ENCODE measurements at places on chromosomes 13 and 19.

GRCh38 chr13:102394158-102395053 is 7.4 kb downstream of the FGF14 start:
- DNase-seq, result peak; percentile 59

GRCh38 chr19:53664760-53665159 is 33.0 kb downstream of the DPRX start:
- no peak for DNase-seq

GRCh38 chr13:98515818-98516465 is 61.0 kb downstream of the STK24 start:
- no peak for DNase-seq

DNA sequence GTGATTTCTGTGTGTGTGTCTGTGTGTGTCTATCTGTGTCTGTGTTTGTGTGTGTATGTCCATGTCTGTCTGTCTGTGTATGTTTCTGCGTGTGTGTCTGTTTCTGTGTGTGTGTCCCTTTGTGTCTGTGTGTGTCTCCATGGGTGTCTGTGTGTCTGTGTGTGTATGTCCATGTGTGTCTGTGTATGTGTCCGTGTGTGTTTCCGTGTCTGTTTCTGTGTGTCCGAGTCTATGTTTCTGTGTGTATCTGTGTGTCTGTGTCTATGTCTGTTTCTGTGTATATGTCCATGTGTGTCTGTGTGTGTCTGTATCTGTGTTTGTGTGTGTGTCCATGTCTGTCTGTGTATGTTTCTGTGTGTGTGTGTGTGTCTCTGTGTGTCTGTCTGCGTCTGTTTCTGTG is 276.3 kb upstream of the SOX1 start:
- no peak for DNase-seq

DNA sequence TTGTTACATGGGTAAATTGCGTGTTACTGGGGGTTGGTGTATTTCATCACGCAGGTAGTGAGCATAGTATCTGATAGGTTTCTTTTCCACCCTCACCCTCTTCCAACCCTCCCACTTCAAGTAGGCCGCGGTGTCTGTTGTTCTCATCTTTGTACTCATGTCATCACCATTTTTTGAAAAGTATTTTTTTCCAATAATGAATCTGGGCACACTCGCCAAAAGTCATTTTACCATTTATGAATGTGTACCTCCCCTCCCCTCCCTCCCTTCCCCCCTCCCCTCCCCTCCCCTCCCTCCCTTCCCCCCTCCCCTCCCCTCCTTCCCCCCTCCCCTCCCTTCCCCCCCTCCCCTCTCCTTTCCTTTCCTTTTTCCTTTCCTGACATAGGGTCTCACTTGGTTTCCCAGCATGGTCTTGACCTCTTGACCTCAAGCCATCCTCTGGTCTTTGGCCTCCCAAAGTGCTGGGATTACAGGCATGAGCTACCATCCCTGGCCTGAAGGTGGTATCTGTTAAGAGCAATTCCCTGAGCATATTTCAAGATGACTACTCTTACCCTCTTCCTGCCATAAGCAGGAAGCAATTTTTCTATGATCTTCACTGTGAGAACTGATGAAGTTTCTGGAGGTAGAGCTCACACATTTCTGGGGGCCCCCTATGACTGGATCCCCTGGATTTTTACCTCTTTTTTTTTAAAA is 15.7 kb downstream of the ZNF627 start:
- no peak for DNase-seq

GRCh38 chr13:86559901-86560300 is 760.7 kb upstream of the SLITRK6 start:
- DNase-seq, result no peak

GRCh38 chr13:87536499-87536898 is 134.7 kb upstream of the SLITRK5 start:
- DNase-seq, result no peak

- no peak for DNase-seq
These were observed 102.9 kb downstream of the FRY start for GRCh38 chr13:32134241-32135055.

DNA sequence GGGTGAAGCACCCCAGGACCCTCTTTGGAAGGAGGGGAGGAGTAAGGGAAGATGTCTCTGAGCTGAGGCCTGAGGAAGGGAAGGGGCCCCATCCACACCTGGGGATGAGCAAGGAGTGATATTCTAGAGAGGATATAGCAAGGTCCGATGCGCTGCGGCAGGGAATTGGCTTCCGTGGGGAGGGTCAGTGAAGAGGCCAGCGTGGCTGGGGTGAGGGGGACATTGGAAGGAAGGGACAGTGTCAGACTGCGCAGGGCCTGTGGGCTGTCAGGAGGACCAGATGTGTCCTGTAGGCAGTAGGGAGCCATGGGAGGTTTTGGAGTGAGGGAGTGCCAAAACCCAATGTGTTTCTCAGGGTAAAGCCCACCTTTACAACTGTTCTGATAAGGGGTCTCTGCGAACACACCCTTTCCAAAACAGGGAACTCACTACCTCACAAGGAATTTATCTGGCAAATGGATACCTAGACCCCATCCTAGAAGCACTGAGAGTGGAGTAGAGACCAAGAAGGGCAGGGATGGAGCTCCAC is 3.7 kb downstream of the LMTK3 start:
- no peak for DNase-seq

GRCh38 chr13:21889651-21890050 is 218.8 kb downstream of the FGF9 start:
- DNase-seq, result no peak

- DNase-seq, result no peak
These were observed 222.1 kb upstream of the OBI1 start for GRCh38 chr13:78881054-78881453.

DNA sequence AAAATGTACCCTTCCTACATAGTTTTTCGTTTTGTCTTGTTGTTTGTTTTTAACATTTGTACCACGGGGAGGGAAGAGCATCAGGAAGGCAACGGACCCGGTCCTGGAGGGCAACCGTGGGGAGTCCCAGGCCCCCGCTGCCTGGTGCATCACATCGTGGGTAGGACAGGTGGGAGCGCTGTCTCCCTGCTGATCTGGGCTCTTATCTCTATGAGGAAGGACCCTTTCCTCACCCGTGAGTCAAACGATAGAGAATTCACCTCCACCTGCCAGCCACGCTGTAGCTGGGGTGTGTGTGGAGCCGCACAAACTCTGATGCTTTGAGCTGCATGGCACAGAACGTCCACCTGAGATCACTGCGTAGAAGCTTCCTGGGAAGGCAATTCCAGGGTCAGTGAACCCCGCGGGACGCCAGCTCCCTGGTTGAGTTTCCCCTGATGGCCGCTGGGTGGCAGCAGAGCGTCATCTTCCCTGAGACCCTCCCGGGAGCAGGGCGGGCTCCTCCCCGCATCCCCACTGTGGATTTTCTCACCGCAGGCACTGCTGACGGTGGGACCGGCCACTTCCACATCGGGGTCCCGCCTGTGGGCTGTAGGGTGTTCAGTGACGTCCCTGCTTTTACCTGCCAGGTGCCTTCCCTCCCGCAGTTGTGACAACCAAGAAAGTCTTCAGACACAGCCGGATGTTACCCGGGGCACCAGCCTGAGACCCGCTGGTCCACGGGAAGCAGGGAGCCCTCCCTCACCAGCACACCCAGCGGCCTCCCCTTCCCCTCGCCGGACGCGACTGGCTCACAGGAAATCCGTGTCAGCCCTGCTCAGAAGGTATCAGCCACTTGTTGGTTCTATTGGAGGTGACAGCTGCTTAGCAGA is 54.7 kb downstream of the ZNF787 start:
- DNase-seq, result peak; percentile 70

DNA sequence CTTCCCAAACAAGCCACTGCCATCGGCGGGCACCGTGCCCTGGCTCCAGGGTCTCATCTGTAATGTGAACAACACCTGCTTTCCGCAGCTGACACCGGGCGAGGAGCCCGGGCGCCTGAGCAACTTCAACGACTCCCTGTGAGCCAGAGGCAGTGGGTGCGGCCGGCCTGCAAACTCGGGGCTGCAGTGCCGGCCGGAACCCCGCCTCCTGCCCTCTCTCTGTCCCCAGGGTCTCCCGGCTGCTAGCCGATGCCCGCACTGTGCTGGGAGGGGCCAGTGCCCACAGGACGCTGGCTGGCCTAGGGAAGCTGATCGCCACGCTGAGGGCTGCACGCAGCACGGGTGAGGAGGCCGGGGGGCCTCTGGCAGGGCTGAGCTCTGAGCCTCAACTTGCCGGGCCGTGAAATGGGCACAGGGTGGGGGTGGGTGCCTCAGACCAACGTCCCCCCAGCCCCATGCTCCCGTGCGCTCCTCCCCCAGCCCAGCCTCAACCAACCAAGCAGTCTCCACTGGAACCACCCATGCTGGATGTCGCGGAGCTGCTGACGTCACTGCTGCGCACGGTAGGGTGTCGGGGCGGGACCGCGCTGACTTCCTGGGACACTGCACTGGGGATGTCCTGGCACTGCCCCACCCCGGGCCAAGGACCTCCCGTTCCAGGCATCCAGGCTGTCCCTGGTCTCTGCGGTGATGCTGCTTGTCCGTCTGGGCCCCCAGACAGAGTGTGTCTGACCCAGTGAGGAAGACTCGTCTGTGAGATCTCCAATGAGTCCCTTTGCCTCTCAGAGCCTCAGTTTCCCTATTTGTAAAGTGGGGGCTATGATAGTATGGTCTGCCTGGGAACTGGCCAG is 2.2 kb downstream of the ABCA7 start:
- DNase-seq, result no peak

DNA sequence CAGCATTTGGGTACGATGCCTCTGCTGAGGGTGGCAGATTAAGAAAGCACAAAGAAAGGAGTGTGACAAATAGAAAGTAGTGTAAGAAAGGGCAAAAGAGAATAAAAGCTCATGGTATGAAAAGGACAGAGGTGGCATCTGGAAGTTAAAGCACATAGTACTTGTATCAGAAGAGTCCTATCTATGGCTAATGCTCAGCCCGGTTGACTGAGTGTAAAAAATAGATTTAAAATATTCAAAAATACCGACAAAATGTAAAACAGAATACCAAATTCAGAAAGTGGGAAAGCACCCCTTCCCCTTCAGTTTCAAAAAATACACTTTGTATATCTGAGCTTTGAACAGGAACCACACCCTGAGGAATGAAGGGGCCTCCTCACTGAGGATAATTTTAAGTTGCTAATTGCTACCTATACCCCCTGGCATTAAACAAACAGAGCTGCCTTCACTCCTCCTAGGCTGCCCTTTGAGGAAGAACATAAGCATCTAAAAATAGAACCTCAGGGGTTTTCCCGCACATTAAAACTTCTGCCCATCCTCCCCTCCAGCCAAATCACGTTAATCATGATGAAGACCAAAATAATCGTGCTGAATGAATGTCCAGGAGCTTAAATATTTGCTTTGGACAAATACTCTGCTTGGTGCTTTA is 43.3 kb downstream of the DLEU7 start:
- DNase-seq, result no peak

DNA sequence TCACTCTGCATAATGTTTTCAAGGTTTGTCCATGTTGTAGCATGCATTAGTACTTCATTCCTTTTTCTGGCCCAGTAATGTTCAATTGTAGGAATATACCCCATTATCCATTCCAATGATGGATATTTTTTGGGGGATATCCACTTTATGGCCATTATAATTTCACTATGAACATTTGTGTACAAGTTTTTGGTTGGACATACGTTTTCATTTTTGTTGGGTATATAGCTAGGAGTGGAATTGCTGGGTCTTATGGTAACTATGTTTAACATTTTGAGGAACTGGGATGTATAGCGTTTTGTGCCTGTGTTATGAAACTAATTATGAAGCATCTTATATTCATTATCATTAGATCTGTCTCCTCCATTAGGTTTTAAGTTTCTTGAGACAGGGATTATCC is 191.6 kb downstream of the TM9SF2 start:
- no peak for DNase-seq

DNA sequence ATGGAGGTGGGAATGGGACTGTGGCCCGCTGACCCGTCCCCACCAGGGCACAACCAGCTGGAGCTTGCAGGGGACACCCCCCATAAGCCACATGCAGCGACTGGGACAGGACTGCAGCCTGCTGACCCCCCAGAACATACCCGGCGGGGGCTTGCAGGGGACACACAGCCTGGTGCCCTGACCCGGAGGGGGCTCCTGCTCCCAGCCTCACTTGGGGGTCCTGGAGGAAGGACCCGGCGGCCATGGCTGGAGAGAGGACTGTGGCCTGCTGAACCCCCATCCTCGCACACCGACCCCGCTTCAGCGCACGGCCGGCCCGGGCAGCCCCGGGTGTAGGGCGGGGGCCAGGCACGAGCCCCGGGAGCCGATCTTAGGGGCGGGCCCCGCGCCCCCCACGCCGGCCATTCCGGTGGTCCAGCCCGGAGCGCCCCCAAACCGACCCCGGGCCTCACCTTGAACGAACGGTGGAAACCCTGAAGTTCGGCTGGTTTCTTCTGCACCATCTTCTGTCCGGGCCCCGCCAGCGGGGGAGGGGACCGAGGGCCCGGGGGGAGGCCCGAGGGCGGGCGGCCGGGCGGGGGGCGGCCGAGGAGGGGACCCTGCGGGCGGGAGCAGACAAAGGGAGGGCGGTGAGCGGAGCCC is 574 bp downstream of the MKNK2 start:
- no peak for DNase-seq

DNA sequence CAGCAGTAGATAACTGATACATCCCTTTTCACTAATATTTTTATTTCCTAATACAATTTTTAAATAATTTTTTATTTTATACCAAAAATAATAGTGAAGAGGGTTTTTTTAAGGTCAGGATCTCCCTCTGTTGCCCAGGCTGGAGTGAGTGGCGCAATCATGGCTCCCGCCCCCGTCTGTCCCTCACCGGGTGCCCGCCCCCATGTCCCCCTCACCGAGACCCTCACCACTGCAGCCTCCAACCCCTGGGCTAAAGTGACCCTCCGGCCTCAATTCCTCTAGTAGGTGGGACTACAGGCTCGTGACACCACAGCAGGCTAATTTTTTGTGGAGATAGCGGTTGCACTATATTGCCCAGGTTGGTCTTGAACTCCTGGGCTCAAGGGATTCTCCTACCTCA is 17.8 kb upstream of the ZNF846 start:
- DNase-seq, result no peak

- no peak for DNase-seq
These were observed 2.6 kb upstream of the CACNG7 start for GRCh38 chr19:53906211-53907192.

DNA sequence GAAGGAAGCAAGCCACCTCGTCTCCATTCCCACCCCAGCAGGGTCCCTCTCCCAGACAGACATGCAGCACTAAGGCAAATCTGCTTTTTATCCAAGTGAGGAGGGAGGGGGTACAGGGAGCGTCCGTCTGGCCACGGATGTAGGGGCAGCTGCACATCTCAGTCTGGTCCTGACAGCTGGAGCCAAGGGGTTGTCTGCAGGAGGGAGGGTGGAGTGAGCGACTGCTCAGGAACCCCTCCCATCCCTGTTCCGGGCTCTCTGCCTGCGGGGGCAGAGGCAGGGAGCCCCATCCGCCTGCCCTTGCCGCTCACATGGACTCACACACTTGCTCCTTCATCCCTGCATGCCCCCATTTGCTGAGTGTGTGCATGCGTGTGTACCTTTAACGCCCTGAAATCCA is 2.5 kb downstream of the TMEM190 start:
- DNase-seq, result no peak

GRCh38 chr19:34393629-34394028 is 10.6 kb upstream of the PDCD2L start:
- DNase-seq, result no peak
